ENCODE measurements at places on chromosomes 7 and 10. TPM values are rescaled to one million over a fixed set of nuclear protein-coding genes. Genes with fewer than 3 reads are reported as not detected.
A peak's percentile ranks its signal among the peaks of the same experiment; 100 is the strongest.

GRCh38 chr10:119308089-119308488 lies 100.7 kb downstream of the GRK5 start:
- H3K4me1 ChIP-seq = no peaks in the 10 kb centered on the region
- H3K27ac ChIP-seq = no peak overlapping the region
- DNase-seq = no peak
- H3K36me3 ChIP-seq = no peaks in the 10 kb centered on the region
- peaks cover 13% of the 10 kb centered on the region for H3K27me3 ChIP-seq

GRCh38 chr7:2080060-2080387 lies 152.7 kb downstream of the MAD1L1 start:
- H3K4me3 ChIP-seq = no peak overlapping the region
- H3K27me3 ChIP-seq = no peaks in the 10 kb centered on the region
- H3K4me1 ChIP-seq = no peaks in the 10 kb centered on the region
- no peaks in the 10 kb centered on the region for H3K36me3 ChIP-seq

- H3K36me3 ChIP-seq = peaks cover 22% of the 10 kb centered on the region
- peaks cover 86% of the 10 kb centered on the region for H3K4me1 ChIP-seq
- H3K27ac ChIP-seq = no peak overlapping the region
Measured at GRCh38 chr10:59895629-59896116, 10.7 kb downstream of the CCDC6 start.

The PPP1R17 gene
- not detected for total RNA-seq

The TMEM176A gene
- 6.1 TPM for total RNA-seq

The CREB3L2 gene
- 39.9 TPM for total RNA-seq

The GBX1 gene
- not detected for total RNA-seq

The THSD7A gene
- total RNA-seq = 5.9 TPM

- H3K27me3 ChIP-seq = peaks cover 38% of the 10 kb centered on the region
- no peaks in the 10 kb centered on the region for H3K36me3 ChIP-seq
- DNase-seq = peak; percentile 70
- peaks cover 15% of the 10 kb centered on the region for H3K4me1 ChIP-seq
Measured at GRCh38 chr10:79400146-79401004, 45.0 kb downstream of the ZCCHC24 start.

DNA sequence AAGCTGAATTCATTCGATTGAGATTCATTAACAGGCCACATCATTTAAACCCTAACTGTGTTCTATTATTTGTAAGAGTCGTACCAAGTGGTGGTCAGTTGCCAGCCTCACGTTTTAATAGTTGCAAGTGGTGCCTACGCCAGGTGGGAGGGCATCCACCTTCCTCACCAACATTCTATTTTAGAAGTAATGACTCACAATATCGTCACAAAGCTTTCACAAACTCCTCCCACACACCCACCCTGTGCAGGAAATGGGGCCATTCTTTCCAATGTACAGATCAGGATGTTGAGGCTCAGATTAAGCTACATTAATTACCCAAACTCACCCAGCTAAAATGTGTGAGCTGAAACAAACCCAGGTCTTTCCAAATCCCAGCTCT lies 77.3 kb upstream of the SAMD8 start:
- H3K36me3 ChIP-seq = peaks cover 4% of the 10 kb centered on the region
- no peaks in the 10 kb centered on the region for H3K4me1 ChIP-seq
- H3K27ac ChIP-seq = no peak overlapping the region
- no peak overlapping the region for H3K4me3 ChIP-seq

- H3K36me3 ChIP-seq = no peaks in the 10 kb centered on the region
- no peaks in the 10 kb centered on the region for H3K27me3 ChIP-seq
Measured at GRCh38 chr10:94524146-94524545, 21.4 kb upstream of the HELLS start.

The VAX1 gene
- not detected for total RNA-seq

DNA sequence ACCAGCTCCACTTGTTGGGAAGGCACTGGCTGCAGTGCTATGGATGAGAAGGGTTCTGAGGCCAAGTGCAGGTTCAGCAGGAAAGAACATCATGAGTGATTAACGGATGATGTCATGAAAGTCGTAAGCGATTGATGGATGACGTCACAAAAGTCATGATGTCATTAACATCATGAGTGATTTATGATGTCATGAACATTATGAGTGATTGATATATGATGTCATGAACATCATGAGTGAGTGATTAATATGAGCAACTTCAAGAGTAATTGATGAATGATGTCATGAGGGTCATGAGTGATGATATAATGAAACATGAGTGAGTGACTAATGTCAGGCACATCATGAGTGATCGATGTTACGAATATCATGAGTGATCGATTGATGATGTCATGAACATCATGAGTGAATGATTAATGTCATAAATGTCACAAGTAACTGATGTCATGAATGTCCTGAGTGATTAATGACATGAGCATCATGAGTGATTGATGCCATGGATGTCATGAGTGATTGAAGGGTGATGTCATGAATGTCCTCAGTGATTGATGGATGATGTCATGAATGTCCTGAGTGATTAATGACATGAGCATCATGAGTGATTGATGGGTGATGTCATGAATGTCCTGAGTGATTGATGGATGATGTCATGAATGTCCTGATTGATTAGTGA lies 185.6 kb downstream of the PAXIP1 start:
- H3K27me3 ChIP-seq = no peaks in the 10 kb centered on the region
- H3K4me3 ChIP-seq = no peak overlapping the region
- no peaks in the 10 kb centered on the region for H3K4me1 ChIP-seq
- no peaks in the 10 kb centered on the region for H3K36me3 ChIP-seq
- no peak for DNase-seq

- no peaks in the 10 kb centered on the region for H3K36me3 ChIP-seq
- H3K4me3 ChIP-seq = no peak overlapping the region
- no peak overlapping the region for H3K27ac ChIP-seq
- peaks cover 29% of the 10 kb centered on the region for H3K4me1 ChIP-seq
Measured at GRCh38 chr10:92829042-92829785, 19.1 kb upstream of the EXOC6 start.

- no peak overlapping the region for H3K27ac ChIP-seq
- DNase-seq = no peak
- H3K4me3 ChIP-seq = no peak overlapping the region
- no peaks in the 10 kb centered on the region for H3K4me1 ChIP-seq
Measured at GRCh38 chr7:101636822-101637623, 7.9 kb upstream of the MYL10 start.

DNA sequence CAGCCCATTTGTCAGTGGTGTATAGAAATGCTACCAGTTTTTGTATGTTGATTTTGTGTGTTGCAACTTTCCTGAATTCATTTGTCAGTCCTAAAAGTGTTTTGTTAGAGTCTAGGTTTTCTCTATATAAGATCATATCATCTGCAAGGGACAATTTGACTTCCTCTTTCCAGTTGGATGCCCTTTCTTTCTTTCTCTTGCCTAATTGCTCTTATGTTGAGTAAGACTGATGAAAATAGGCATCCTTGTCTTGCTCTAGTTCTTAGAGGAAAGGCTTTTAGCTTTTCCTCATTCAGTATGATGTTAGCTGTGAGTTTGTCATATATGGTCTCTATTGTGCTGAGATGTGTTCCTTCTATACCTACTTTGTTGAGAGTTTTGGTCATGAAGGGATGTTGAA lies 161.7 kb upstream of the TPK1 start:
- no peaks in the 10 kb centered on the region for H3K36me3 ChIP-seq
- H3K4me1 ChIP-seq = no peaks in the 10 kb centered on the region
- no peaks in the 10 kb centered on the region for H3K27me3 ChIP-seq
- no peak for DNase-seq
- no peak overlapping the region for H3K27ac ChIP-seq
- no peak overlapping the region for H3K4me3 ChIP-seq

DNA sequence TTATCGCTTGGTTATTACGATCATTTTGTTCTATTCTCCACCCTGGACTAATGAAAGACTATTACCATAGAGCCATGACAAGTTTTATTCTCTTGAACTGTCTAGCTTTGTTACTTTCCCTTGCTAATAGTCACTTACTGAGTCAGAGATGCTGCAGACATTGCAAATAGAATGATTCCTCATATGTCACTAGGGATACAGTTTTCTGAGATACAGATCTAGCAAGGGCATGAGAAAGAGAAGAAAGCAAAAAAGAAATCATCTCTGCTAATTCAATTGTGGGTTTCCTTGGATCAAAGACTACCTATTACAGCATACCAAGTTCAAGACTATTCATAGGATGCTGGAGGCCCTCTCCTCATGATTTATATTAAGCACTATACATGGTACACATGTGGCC lies 204.3 kb downstream of the MBL2 start:
- no peak overlapping the region for H3K4me3 ChIP-seq
- H3K27ac ChIP-seq = no peak overlapping the region
- no peaks in the 10 kb centered on the region for H3K27me3 ChIP-seq
- H3K4me1 ChIP-seq = peaks cover 11% of the 10 kb centered on the region

- H3K4me1 ChIP-seq = no peaks in the 10 kb centered on the region
- no peaks in the 10 kb centered on the region for H3K27me3 ChIP-seq
- DNase-seq = no peak
- H3K4me3 ChIP-seq = no peak overlapping the region
- H3K27ac ChIP-seq = no peak overlapping the region
Measured at GRCh38 chr7:33601101-33601500, 304.2 kb upstream of the BMPER start.

GRCh38 chr7:57203161-57203791 lies 71.0 kb upstream of the ZNF479 start:
- no peaks in the 10 kb centered on the region for H3K36me3 ChIP-seq
- no peak for DNase-seq
- H3K27ac ChIP-seq = no peak overlapping the region

The ELN gene
- total RNA-seq = 0.39 TPM

DNA sequence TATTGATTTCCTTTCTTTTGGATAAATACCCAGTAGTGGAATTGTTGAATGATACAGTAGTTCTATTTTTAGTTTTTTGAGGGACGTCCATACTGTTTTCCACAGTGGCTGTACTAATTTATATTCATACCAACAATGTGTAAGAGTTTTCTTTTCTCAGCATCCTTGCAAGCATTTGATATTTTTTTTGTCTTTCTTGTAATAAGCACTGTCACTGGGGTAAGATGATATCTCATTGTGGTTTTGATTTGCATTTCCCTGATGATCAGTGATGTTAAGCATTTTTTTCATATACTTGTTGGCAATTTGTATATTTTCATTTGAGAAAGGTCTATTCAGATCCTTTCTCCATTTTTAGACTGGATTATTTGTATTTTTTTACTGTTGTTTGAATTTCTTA lies 308.7 kb downstream of the PTEN start:
- H3K36me3 ChIP-seq = no peaks in the 10 kb centered on the region
- no peaks in the 10 kb centered on the region for H3K4me1 ChIP-seq
- no peak overlapping the region for H3K27ac ChIP-seq
- H3K4me3 ChIP-seq = no peak overlapping the region
- no peak for DNase-seq

DNA sequence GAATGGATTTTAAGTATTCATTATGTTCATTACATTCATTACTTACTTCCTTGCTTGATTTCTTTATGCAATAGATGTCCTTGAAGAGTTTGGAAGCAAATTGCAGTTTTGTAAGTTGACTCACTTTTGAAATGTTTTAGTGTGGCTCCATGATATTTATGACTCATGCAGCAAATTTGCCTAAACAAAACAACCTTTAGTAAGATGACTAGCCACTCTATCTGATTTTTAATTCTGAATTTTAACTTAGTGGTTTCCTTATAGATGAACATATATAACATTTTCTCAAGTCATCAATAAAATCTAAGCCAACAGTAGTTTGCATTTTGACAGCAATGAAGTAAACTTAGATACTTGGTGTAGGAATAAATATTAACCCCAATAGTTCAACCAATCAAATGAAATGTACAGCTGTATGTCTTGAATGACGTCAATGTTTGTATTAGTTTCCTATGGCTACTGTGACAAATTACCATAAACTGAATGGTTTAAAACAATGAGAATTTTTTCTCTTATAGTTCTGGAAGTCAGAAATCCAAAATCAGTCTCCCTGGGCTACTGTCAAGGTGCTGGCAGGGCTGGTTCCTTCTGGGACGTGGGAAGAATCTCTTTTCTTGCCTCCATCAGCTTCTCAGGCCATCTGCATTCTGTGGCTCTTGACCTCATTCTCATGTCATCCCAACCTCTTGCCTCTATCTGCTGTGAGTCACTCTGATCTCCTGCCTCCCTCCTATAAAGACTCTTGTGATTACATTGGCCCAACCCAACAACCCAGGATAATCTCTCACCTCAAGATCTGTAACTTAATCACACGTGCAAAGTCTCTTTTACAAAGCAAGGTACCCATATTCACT lies 73.4 kb downstream of the AHR start:
- peak overlapping the region; percentile 92 for H3K27ac ChIP-seq
- H3K36me3 ChIP-seq = peaks cover 27% of the 10 kb centered on the region
- H3K4me1 ChIP-seq = peaks cover 77% of the 10 kb centered on the region
- DNase-seq = peak; percentile 63
- peak overlapping the region; percentile 25 for H3K4me3 ChIP-seq

DNA sequence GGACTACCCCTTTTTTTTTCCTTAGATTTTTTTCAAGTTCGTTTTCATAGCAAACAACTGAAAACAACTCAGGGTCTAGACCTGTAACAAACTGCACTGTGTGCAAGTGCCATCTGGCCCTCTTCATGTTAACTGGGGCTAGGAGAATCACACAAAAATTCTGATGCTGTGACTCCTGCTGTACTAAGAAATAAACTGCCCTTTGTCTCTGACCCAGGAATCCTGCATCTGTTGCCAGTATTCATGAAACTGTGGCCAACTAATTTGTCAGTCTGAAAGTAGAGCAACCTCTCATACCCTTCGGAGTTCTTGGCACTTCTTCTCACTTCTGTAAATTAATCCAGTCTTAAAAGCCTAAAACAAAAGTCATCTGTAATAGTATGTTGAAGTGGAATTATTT lies 218.4 kb upstream of the PCDH15 start:
- H3K36me3 ChIP-seq = no peaks in the 10 kb centered on the region
- no peak for DNase-seq
- no peak overlapping the region for H3K4me3 ChIP-seq
- H3K27ac ChIP-seq = no peak overlapping the region
- H3K4me1 ChIP-seq = peaks cover 2% of the 10 kb centered on the region
- H3K27me3 ChIP-seq = no peaks in the 10 kb centered on the region

- H3K27me3 ChIP-seq = no peaks in the 10 kb centered on the region
- H3K4me3 ChIP-seq = no peak overlapping the region
- DNase-seq = no peak
- no peaks in the 10 kb centered on the region for H3K4me1 ChIP-seq
Measured at GRCh38 chr10:7988989-7989388, 65.5 kb upstream of the GATA3 start.

The PNLIP gene
- not detected for total RNA-seq

GRCh38 chr10:117685431-117685830 lies 142.9 kb downstream of the EMX2 start:
- peaks cover 4% of the 10 kb centered on the region for H3K36me3 ChIP-seq
- H3K4me1 ChIP-seq = peaks cover 9% of the 10 kb centered on the region

DNA sequence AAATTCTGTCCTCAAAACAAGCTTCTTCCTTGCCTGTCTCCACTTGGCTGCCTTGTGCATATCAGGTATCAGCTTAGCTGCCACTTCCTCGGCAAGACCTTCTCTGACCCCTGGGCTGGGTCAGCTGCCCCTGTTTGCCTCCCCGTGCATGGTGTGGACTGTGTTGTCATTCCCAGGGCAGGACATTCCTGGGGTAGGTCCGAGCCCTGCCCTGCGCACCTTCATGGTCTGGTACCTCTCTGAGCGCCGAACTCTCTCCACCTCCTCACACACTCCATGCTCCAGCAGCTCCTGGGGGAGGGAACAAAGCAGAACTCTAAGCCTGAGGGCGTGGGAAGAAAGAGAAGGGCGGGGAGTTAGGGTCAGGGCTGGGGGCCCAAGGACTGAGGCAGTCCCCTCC lies 3.8 kb downstream of the POLM start:
- H3K36me3 ChIP-seq = peaks cover 61% of the 10 kb centered on the region
- H3K4me3 ChIP-seq = no peak overlapping the region
- no peak for DNase-seq
- no peak overlapping the region for H3K27ac ChIP-seq
